Muscle of back (tissue), 13 donors: ENCODE measurements at places on chromosomes 16 and 17.

DNA sequence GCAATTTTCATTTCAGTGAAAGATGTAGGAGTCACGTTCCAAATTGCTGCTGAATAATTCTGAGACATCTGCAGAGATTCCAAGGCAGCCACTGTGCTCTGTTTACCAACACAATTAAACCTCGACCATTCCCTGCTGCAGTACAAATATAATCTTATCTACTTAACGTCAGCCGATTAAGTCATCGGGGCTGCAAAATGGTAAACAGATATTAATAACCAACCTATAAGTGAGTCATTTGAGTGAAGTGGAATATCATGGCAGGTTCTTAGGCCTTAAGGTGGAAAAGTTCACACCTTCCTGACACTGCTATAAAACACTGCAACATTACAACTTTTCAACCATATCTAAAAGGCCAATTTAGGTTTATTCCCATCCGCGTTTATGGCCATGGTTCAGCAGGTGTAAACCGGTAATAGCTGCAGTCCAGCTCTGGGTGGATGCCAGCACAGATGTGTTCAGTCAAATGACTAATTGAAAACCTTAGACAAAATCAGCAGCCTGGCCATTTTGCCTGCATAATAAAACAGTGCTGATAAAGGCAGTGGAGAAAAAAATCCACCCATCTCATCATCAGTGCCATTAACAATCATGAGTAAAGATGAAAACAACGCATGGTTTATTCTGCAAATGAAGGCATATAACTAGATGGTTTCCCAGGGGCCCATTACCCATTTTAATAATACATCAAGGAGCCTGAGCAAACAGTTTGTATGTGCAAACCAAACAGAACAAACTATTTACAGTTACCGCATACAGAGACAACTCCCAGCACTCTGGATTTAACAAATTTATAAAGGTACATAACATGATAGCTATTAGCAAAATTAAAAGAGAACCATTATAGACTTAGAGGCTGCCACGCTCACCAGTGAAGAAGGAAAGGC lies 202.9 kb upstream of the IRX3 start:
- DNase-seq: no peak

- no peak for DNase-seq
These were observed 75.8 kb downstream of the WNT3 start for GRCh38 chr17:46742565-46743270.

DNA sequence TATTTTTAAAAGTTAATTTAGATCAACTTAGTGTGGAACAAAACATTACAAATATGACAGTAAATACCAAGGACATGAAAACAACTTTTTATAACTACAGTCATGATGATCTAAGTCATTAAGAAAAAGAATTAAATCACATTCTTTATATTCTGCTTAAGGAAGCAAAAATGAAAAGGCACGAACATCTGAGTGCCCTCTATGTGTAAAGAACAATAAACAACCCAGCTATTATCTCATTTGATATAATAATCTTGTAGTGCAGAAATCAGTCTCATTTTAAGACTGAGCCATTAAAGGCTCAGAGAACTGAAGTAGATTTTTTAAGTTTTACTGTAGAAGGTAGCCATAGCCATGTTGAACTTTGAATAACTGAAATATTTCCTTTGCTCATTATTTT lies 13.4 kb downstream of the MYO1D start:
- no peak for DNase-seq

DNA sequence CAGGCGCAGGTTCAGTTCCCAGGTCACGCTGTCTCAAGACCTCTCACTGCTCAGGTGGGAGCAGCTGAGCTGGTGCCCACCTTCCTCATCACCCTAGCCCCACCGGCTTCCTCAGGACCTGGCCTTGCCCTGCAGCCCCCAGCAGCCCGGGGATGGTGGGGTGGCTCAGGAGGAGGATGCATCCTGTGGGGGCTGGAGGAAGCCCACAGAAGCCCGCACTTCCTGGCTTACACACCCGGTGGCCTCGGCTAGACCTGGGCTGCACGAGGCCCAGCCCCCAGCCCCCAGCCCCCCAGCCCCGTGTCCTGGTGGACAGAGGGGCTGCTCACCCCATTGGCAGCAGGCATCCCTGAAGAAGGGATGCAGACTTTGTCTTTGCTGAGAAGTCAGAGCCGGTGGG lies 43.4 kb downstream of the BAHCC1 start:
- DNase-seq: no peak

DNA sequence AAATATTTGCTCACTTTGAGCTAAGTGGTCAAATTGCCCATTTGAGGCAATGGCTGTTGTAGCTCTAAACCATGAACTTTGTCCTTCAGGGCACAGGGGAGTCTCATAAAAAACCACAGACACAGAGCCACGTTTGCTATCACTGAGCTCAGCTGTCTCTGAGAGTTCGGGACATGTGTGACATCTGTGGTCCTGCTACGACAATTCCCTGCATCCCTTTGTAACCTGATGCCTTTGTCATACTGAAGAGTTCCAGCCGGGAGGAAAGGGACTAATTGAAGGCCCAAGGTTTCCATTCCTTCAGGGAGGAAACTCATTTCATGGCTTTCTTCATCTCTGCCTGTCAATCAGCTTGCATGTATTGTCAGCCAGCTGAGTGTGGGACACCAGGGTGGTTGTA lies 599.4 kb upstream of the CDH5 start:
- DNase-seq: no peak

DNA sequence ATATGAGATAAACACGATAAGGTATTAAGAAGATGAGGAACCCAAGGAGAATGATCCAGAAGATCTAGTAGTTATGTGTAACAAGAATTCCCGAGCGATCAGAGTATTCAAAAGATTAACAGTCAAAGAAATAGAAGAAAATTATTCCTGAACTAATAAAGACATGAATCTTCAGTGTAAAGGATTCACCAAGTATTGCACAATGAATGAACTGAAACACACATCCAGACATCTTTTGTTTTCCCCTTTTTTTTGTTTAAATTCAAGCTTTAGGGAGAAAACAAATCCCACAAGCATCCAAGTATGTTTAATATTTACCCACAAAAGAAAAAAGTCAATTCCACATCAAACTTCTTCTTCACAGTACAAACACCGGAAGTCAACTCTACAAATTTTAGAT lies 23.7 kb upstream of the MYOCD start:
- no peak for DNase-seq

- no peak for DNase-seq
These were observed 31.1 kb downstream of the SNN start for GRCh38 chr16:11699234-11699894.

- DNase-seq: no peak
These were observed 112.1 kb downstream of the PRKCB start for GRCh38 chr16:23947838-23948237.

DNA sequence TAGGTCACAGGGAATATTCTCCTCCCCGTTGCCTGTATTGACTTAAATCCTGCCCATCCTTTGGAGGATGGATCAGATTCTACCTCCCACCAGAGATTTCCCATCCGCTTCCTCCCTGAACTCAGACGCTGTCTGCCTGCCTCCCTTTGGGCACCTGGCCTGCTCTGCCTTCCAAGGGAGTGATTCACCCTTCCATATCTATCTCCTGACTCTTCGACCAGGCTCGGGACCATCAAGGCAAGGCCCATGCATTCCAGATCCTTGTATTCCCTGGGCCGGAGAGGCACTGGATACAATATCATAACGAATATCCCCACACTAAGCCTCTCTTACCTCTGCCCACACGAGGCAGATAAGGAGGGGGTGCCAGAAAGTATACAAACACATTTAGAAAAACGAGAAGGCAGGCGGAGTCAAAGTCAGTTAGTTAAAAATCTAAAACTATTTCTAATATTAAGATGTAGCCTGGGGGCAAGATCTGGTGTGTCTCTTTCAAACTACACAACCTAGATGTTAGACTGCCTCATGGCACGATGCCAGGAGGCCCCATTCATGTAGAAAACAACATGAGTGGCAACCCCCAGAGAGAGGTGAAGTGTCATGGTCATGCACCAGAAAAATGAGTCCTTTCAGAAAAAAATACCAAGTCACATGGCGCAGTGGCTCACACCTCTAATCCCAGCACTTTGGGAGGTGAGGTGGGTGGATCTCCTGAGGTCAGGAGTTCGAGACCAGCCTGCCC lies 9.2 kb downstream of the PMP22 start:
- DNase-seq: no peak

- no peak for DNase-seq
These were observed 43.3 kb downstream of the TIMM22 start for GRCh38 chr17:1040216-1040600.

- DNase-seq: no peak
These were observed 33.2 kb downstream of the IRX6 start for GRCh38 chr16:55357241-55357640.

DNA sequence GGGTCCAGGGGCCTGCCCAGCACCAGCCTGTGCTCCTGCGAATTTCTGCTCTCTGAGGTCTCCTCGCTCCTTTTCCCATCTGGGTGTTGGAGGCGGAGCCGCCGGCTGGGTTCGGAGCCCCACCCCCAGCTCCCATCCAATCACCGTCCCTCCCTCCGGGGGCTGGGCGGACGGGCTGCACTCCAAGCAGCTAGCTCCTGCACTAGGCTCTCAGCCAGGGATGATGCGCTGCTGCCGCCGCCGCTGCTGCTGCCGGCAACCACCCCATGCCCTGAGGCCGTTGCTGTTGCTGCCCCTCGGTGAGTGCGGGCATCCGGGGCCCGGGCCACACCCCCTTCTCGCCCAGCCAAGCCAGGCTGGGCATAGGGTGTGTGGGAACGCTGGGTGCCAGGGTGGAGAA lies at the start of gene NRN1L:
Gene NRN1L, plus strand, starts transcription at position 202 of the 400 bp plus-strand sequence. Its CDS starts 19 bp downstream, at position 221.
- peak; percentile 95 for DNase-seq

GRCh38 chr16:85522308-85522841 lies 90.7 kb upstream of the GSE1 start:
- DNase-seq: no peak

- no peak for DNase-seq
These were observed 7.3 kb downstream of the C16orf86 start for GRCh38 chr16:67673712-67674580.

- no peak for DNase-seq
These were observed 110.5 kb downstream of the PMP22 start for GRCh38 chr17:15154618-15155017.

GRCh38 chr17:13490427-13490826 lies 111.3 kb downstream of the HS3ST3A1 start:
- DNase-seq: no peak

DNA sequence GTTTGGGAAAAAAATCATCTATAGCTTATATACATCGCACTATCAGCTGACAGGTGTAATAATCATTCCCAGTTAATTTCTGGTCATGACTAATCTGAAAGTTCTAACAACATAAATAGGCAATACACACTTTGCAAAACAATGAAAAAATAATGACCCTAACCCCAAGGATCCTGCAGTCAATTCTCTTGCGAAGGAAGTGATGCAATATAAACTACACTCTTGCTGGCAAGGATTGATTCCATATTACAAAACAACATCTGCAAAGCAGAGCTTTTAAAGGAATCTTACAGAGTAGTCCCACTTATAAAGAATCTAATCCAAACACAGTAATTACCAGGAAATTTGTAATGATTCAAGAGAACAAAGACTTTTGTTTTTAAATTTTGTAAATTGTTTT lies 73.4 kb downstream of the MYO1D start:
- DNase-seq: no peak

DNA sequence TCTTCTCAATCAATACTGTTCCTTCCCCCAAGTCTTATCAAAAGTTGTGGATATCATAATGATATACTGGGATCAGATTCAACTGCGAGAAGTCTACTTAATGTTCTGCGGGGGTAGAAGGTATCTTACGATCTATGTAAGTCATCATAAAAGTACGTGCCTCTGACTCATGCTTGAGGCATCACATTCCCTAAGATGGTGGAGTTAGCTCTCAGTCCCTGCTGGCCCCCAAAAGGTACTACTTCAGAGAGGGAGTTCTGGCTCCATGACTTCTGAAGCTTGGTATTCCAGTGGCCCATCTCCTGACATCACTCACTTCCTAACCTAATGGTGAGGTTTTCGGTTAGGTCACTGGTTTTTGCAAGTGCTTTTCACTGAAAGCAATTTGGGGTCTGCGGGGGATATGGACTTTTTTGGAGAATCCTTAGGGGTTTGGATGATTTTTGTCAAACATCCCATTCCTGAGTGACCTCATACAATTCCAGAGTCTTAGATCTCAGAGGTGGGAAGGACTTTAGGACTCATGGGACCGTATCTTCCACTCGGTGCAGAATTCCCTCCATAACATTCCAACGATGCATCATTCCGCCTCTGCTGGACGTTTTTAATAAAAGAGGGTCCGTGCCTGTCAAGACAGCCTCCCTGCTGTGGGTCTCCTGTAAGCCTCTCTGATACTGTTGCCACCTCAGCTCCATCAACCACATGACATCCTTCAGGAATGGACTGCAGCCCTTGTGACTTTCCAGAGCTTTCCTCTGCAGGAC lies 74.3 kb downstream of the DYNLRB2 start:
- DNase-seq: peak; percentile 78

GRCh38 chr16:29694384-29695195 lies 15.6 kb downstream of the QPRT start:
- DNase-seq: peak; percentile 78

- DNase-seq: no peak
These were observed 393.2 kb downstream of the PMP22 start for GRCh38 chr17:14871921-14872320.

GRCh38 chr17:4482338-4483011 lies 16.2 kb upstream of the SPNS2 start:
- DNase-seq: no peak

DNA sequence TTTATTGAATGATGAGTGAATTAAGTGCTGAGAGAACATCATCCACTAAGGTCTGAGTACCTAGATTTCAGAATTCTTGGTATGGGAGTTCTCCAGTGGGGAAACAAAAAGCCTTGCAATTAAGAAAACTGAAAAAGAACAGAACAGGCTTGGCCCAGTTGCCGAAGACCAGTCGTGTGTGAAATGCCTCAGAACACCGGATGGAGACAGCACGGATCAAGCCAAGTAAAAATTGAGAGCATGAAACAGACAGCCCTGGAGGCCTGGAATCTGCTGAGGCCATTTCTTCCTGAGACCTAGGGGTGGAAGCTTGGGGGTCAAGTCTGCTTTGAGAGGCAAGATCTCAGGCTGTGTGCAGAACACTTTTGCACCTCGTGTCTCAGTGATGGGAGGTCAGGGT lies 43.3 kb downstream of the GRIN2A start:
- no peak for DNase-seq

DNA sequence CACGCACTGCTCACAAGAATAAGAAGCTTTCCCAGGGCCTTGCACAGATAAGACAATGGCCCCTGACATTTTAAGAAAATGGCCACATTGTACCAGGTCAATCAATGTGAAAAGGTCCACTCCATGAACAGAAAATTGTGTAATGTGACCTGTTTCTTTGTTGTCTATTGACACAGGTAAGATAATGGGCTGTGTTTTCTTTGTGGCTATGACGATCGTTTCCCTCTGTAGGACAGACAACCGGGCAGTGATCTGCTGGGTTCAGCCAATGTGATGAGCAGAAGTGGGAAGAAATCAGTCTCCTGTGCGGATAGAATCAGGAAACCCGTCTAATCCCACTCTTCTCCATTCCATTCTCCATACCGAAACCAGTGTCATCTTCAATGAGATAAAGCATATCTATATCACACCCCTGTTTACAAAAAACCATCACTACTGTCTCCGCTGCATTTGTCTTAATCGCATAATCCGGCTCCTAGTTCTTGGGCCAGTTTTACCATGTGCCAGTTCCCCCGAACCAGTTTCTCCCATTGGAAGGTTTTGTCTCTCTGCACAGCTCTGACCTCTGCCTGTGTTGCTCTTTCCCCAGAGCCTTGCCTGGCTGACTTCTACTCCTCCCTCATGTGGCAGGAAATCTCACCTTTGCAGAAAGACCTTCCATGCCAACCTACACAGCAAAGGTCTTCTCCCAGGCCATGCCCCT lies 66.9 kb upstream of the ATF7IP2 start:
- DNase-seq: no peak
